Fibroblast of the conjunctiva (primary cell): ENCODE measurements at places on chromosomes 11 and 22.

DNA sequence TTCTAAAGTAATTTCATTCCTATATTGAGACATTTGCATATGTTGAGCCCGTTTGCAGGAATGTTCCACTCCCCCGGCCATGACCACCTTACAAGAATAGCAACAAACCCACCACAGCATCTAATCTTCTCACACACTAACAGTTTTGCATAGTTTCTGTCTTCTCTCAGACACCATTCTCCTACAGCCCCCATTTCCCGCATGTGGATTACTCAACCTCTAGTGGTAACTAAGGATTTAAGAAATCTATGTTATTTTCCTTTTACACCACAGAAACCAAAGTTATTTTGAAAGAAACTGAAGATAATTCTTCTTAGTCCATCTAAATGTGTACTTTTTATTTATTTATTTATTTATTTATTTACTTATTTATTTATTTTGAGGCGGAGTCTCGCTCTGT lies 2.3 kb downstream of the MS4A4E start:
- DNase-seq: no peak

DNA sequence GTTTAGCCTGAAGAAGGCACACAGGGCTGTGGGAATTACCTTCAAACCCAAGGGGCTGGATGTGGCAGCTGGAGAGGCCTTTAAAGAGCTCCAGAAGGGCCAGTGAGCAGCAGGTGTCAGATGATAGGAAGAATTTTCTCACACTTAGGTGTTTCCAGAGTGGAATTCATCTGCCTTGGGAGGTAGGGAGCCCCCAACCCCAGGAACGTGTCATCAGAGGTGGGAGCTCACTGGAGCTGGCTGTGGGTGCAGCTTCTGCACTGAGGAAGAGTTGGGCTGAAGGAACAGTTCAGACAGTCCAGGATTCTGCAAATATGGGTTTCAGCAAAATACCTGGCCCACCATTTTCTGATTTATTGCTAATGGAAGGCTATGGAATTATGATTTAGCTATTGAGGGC lies 119.5 kb upstream of the LMO1 start:
- DNase-seq: no peak

DNA sequence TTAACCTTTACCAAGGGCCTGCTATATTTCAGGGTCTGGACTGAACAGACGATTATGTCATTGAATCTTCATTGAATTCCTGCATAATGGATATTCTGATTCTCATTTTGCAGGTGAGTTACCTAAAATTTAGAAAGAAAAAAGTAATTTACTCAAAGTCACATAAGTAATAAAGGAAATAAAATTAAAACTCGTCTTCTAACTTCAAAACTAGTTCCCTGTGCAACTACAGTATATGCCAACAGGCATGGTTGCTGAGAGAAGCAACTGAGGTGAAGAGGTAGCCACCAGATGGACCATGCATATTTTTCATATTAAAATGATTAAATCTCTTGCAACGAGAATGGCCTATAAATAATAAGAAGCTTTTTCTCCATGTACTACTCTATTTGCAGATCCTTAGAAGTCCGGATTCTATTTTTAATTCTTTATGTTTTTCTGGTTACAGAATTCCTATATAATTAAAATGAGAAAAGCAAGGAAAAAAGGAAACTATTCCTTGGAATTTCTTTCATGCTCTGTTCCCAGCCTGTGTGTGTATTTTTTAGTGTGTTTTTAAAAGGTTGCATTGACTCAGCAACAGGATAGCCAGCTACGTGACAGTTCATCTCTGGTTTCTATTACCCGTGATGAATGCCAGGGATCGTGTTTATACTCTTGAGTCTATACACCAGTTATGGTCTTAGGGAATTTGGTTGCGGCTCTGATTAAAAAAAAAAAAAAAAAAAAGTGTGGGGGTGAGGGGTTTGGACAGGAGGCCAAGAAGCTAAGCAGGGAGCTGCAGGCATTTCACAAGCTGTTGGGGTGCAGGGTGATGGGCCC lies 186.8 kb downstream of the ETS1 start:
- no peak for DNase-seq

DNA sequence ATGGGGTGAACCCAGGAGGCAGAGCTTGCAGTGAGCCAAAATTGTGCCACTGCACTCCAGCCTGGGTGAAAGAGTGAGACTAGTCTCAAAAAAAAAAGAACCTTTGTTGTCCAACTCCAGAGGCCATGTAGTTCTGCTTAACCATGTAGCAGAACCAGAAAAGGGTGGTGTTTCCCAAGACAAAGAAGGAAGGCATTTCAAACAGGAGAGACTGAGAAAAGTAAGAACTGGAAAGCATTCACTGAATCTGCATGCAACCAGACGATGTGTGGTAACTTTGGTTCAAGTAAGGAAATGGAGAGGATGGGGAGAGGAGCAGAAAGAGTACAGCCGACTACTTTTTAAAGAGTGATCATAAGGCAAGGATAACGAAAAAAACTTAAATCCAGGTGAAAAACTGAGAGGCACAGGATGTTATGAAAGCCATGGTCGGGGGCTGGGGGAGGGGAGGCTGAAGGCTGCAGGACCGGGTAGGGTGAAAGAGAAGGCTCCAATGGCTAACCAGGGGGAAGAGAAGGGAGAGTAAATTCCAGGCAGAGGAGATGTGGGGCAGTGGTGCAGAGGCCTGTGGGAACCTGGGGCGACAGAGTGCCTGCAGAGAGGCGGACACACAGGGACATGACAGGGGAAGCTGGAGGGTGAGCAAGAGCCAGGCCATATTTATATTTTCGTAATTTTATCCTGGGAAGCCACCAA lies 48.8 kb downstream of the MAPK1 start:
- no peak for DNase-seq

- no peak for DNase-seq
Measured at GRCh38 chr11:11000579-11001283, 142.9 kb upstream of the ZBED5 start.
